NCI-H446 (cell line): ENCODE measurements at places on chromosomes 6 and 20.
A peak's percentile ranks its signal among the peaks of the same experiment; 100 is the strongest.

DNA sequence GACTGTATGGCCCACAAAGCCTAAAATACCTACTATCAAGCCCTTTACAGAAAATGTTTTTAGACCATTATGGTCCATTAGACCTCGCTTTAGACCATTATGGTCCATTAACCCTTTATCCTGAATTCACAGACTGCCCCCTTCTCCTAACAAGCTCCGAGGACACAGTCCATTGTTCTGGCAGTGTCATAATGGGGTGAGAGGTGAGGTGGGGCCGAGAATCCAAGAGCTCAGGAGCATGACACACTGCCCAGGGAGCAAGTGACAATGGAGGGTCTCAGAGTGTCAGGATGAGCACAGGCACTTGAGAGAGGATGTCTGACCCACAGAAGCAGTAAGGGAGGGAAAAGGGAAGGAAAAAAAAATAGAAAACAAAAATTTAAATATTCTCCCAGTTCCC, 212.4 kb upstream of the NT5E start:
- DNase-seq, result no peak

GRCh38 chr6:157741321-157741947, 81.6 kb upstream of the SNX9 start:
- no peak for DNase-seq

GRCh38 chr6:123415844-123416468, 220.8 kb downstream of the TRDN start:
- DNase-seq, result peak; percentile 79

DNA sequence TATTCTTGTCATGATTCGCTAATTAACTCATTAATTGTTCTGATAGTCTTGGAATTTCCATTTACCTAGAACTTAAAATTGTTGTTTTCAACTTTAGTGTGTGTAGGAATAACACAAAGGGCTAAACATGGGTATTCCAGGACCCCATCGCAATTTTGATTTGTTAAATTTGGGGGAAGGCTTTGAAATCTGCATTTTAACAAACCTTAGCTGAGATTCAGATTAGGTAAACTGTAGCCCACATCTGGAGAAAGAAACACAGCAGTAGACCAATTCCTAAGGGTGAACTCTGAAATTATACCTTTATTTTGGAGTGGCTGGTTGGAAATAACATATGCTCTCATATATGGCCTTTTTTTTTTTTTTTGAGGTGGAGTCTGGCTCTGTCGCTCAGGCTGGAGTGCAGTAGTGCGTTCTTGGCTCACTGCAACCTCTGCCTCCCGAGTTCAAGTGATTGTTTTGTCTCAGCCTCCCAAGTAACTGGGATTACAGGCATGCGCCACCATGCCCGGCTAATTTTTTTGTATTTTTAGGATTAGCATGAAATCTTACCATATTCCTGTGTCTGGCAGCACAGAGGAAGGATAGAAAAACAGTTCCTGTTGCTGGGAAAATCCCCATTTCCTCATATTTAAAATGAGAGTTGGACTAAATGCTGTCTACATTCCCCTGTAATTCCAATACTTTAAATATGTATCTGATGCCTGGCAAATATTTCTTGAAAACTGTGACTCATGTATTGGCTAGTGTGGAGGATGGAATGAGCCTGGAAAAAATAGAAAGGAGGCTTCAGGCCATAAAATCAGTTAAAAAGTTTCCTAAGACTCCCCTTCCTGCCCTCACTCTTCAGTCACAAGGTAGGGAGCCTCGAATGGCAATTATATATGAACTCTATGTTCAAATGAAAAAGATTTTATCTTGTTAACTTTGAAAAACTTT, 96.7 kb upstream of the FAM184A start:
- no peak for DNase-seq

- DNase-seq, result no peak
Observed at GRCh38 chr20:7939663-7940062, 595 bp downstream of the HAO1 start.

- no peak for DNase-seq
Observed at GRCh38 chr6:11766589-11767450, 11.8 kb downstream of the ADTRP start.

GRCh38 chr20:20435453-20435852, 67.5 kb downstream of the INSM1 start:
- DNase-seq, result no peak

GRCh38 chr20:33191955-33192354, 24.0 kb downstream of the BPIFA2 start:
- no peak for DNase-seq

DNA sequence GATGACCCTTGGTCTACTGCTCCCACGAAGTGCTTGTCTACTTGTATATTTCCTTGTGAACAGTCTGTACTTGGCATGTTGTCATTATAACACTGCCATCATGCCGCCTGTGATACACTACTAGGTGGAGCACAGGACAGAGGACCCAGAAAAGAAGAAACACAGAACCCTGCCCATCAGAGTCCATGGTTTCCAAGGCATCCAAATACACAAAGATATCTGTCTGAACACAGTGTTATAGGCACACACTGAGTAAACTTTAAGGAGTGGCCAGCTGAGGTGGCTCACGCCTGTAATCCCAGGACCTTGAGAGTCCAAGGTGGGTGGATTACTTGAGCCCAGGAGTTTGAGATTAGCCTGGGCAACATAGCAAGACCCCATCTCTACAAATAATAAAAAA, 110.5 kb upstream of the SLC2A12 start:
- no peak for DNase-seq

- no peak for DNase-seq
Observed at GRCh38 chr20:45948742-45949541, 14.5 kb downstream of the PCIF1 start.

- DNase-seq, result no peak
Observed at GRCh38 chr6:143328876-143329275, 121.6 kb downstream of the ADAT2 start.

DNA sequence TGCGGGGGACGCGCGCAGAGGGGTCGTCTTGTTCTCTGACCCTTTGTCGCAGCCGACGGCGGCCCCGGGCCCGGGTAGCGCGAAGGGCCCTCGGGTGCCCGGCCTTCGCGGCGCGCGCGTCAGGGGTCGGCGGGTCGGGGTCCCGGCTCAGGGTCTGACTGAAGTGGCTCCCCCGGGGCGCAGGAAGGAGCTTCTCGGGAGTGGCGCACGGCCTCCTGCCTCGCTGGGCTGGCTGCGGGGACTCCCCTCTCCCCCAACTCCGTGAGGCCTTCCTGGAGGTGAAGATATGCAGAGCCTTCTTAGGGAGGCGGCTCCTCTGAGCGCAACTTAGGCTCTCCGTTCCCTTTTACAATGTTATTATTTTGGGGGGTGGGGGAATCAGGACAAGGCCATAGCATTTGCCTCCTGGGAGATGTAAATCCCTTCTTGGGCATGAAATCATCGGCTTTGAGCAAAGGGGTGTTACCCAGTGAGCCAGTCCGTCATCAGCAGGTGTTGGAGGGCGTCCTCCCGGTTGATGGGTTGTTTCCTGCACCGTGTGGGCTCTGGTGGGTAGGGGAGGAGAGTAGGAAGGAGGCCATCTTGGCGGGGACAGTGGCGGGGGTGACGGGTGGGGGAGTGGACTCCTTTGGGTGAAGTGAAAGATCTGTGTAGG, 523 bp downstream of the CDS2 start:
- DNase-seq, result peak; percentile 53

- DNase-seq, result no peak
Observed at GRCh38 chr20:32385541-32385940, 27.4 kb downstream of the ASXL1 start.

DNA sequence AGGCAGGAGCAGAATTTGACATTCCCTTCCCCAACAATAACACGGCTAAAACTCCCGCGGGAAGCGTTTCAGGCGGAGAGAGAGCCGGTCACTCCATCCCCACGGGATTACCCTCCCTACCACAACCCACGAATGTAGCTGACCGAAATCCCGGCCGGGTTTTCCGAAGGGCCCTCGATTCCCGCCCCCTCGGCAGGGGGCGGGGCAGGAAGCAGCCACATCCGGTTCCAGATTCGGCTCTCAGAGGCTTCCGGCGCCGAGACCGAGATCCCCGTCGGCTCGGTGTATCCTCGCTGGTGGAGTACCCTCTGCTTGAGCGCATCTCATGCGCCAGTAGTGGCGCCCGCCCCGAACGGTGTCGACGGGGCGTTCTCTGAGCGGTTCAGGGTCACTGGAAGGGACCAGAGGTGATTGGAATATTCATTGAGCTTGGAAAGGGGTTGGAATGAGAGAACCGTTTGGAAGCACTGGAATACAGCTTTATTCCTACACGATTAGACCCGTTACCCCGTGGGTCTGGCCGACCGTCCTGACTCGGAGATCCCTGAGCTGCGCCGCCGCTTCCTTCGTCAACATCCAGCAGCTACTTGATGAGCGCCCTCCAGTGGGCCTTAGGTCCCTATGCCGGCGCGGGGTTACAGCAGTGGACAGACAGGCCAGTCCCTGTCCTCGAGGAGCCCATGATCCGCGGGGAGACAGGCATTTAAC, 649 bp upstream of the RGL2 start:
- peak; percentile 94 for DNase-seq

DNA sequence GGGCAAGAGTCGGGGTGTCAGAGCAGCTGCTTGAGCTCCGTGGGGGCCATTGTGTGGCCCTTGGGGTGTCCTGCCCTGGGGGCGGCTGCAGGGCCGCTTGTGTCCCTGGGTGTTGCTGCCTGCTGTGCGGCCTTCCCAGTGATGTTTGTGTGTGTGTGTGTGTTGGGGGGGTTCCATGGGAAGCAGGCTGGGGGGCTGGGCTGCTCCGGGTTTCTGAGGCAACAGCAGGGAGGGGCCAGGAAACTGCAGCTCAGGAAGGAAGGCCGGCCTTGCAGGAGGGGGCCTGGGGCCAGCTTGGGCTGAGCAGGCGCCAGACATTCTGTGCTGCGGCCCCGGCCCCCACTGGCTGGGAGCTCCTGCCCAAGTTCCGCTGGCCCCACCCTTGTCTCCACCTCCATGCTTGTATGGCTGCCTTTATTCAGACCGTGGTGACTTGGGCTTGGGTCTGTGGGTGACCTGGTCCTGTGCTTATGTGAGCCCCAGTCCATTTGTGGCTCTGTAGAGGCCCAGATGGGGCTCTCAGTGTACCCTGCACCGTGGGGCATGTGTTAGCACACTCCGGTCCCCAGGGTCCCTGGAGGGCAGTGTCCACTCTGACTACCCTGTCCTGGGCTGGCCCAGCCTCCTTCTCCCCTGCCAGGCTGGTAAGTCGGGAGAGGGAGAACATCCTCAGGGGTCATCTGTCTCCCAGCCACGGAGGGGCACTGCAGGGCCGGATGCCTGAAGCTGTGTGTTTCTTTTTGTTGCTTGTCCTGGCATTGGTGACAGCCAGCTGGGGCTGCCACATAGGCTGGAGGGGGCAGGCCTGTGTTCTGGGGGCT, 4.6 kb upstream of the SOX18 start:
- peak; percentile 73 for DNase-seq

- no peak for DNase-seq
Observed at GRCh38 chr20:23047738-23048214, 1.7 kb downstream of the THBD start.

- DNase-seq, result no peak
Observed at GRCh38 chr20:44610313-44610962, 28.1 kb downstream of the PKIG start.

DNA sequence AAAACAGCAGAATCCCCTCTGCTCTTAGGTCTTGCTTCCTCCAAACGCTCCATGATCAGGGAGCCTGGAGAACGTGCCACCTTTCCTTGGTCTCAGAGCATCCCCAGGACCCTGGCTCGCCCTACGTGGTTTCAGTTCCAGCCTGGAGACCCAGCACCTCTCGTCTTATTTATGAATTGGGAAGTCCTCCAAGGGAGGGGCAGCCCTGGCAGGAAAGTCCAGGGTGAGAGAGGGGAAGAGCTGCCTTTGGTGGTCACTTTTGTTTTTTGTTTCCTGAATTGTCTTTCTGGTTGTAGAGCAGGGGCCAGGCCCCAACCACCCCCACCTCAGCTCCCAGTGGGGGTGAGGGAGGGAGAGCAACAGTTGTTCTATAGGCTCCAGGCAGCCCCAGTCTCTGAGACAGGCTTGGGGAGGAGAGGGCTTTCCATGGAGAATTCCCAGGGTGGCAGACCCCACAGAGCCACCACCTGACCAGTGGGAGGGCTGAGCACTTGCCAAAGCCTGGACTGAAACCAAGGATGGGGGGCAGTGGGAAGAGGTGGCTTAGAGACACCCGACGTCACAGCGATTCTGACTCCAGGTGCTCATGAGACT, 88.8 kb downstream of the PRND start:
- DNase-seq, result no peak

DNA sequence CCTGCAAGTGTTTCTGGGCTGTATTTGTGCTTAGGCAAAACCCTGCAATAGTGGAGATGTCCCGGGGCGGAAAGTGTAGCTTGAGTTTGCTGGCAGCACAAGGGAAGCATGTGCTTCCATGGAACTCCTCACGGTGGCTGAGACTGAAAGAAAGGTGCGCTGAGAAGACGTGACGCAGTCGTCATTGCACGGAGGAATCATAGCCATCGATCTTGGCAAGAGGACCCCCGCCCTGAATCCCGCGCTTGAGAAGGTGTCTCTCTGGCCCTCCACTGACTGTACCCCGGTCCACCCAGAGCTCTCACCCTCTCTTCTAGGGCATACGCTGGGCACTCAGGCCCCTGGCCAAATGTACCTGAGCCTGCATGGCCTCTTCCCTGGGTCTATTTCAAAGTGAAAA, 1081.8 kb upstream of the DEFB115 start:
- DNase-seq, result no peak

DNA sequence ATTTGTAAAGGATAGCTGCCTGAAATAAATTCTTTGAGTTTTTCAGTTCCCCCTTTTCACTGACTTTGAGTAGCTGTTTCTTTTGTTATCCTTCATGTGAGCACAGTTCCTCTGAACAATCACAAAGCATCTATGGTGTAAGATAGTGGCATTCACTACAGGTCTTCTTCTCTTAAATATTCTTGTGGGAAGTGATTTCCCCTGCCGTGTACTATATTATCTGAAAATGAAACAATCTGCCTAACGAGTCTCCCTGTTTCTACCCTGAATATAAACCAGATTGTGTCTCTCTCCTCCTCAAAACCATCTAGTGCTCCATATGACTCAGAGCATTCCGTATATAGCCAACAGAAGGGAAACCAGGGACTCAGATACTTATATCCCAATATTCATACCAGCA, 380.1 kb upstream of the SOX4 start:
- DNase-seq, result no peak

DNA sequence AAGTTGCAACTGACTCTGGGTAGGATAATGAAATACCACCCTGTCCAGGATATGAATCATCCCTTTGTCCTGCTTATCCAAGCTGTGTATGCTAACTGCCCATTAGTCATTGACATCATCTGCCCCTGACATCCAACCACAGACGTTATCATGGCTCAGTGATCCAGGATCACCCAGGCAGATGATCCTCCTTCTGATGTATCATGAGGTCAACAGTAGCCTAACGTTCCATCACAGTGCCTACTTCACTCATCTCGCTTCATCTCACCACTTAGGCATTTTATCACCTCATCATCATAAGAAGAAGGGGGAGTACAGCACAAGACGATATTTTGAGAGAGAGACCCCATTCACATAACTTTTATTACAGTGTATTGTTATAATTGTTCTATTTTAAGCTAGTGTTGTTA, 13.4 kb upstream of the BTN3A2 start:
- no peak for DNase-seq

DNA sequence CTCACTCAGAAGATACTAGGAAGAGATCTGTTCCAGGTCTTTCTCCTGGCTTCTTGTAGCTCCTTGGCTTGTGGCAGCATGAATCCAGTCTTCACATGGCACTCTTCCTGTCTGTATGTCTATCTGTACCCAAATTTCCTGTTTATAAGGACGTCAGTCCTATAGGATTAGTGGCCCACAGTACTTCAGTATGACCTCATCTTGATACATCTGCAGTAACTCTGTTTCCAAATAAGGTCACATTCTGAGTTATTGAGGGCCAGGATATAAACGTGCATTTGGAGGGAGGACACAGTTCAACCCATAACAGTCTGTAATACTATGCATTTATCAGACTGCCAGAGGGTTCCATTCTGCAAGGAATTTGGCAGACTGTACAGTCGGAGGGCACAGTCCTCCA, 57.6 kb upstream of the DYNLRB1 start:
- DNase-seq, result no peak
